WTC11 (cell line): ENCODE measurements at places on chromosomes 13 and 19. TPM values are rescaled to one million over a fixed set of nuclear protein-coding genes. Genes with fewer than 3 reads are reported as not detected.

GRCh38 chr19:5290336-5291262 is 50.0 kb downstream of the PTPRS start:
- no peak for DNase-seq

GATAD2A gene
- 186 to 209 TPM (median 189 TPM) in 3 replicates for total RNA-seq

GPC5 gene
- 0.46 to 0.89 TPM (median 0.50 TPM) in 3 replicates for total RNA-seq

FARP1 gene
- total RNA-seq = 80.8 to 96.6 TPM (median 91.1 TPM) in 3 replicates

- no peak for DNase-seq
Measured at GRCh38 chr13:110364081-110364480, 57.0 kb downstream of the COL4A2 start.

GRCh38 chr19:54434873-54435214 is 14.2 kb upstream of the LENG8 start:
- DNase-seq = no peak

GRCh38 chr19:49395581-49396407 is 7.7 kb downstream of the KASH5 start:
- no peak for DNase-seq

FOSB gene
- total RNA-seq = 2.3 to 7.2 TPM (median 5.4 TPM) in 3 replicates

DNA sequence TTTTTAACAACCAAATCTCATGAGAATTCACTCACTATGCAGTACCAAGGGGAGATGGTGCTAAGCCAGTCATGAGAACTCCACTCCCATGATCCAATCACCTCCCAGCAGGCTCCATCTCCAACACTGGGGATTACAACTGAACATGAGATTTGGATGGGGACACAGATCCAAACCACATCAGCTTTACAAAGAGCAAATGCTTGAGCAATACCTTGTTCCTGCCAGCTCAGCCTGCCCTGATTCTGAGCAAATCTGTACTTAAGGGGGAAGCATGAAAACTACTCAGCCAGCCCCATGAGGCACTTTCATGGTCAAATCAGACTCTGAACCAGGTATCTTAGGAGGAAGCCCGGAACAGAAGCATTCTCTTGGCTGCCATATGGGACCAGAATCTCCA is 259.9 kb downstream of the TBC1D4 start:
- no peak for DNase-seq

DNA sequence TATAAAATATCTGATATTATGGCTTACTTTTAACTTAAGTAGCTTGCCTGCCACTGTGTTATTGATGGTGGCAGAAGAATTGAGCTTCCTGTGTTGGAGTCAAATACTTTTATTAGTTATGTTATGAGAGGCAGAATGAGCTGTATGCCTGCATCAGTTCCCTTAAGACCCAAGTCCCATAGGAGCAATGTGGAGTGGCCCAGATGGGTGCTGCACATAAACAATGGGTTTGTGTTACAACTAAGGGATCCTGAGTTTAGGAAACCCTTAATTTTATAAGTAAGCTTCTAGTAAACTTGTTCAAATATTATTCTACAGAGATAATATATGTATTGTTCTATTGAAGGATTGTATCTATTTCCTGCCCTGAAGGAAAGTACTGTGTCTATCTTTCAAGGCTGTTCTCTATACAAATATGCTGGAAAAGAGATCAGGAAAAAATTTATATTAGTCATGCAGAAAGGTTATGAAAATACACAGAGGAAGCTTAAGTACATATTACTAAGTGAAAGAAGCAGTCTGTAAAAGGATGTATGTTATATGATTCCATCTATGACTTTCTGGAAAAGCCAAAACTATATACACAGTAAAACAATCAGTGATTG is 2018.0 kb upstream of the PCDH20 start:
- no peak for DNase-seq

GRCh38 chr13:97165502-97166425 is 56.4 kb upstream of the MBNL2 start:
- no peak for DNase-seq

GRCh38 chr13:91726671-91727070 is 328.2 kb downstream of the GPC5 start:
- no peak for DNase-seq

GRCh38 chr13:38042771-38043170 is 173.2 kb upstream of the TRPC4 start:
- DNase-seq = no peak

- DNase-seq = no peak
Measured at GRCh38 chr13:47299304-47299703, 402.5 kb upstream of the HTR2A start.

DNA sequence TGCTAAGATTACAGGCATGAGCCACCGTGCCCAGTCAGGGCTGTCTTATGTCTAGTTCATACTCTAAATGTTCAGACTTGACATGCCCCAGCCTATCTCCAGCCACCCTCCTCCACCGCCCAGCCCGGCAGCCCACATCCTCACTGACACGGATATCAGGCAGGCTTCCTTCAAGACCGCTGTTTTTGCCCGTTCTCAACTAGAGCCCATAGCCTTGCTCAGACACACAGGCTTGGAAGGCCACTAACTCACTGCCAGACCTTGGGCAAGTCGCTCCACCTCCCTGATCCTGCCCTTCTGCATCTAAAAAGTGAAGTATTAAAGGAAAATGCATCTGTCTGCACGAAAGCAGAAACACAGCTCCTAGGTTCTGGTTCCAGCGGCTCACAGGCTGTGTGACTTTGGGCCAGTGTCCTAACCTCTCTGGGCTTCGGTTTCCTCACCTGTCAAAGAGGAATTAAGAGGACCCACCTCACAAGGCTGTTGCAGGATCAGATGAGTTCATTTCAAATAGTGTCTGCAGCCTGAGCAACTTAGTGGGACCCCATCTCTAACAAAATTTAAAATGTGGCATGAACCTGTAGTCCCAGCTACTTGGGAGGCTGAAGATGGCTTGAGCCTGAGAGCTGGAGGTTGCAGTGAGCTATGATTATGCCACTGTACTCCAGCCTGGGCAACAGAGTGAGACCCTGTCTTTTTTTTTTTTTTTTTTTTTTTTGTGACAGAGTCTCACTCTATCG is 14.5 kb upstream of the CERS4 start:
- DNase-seq = no peak

URAD gene
- not detected in 3 replicates for total RNA-seq

- DNase-seq = no peak
Measured at GRCh38 chr13:51618626-51619025, 34.4 kb downstream of the WDFY2 start.

GRCh38 chr19:53985863-53986262 is 5.6 kb upstream of the CACNG6 start:
- no peak for DNase-seq

GIPR gene
- total RNA-seq = 1.6 to 1.8 TPM (median 1.7 TPM) in 3 replicates

GRCh38 chr13:73995736-73996135 is 138.5 kb downstream of the KLF12 start:
- DNase-seq = no peak

FPR1 gene
- total RNA-seq = 0.72 TPM in 1 of 3 replicates, not detected in the others

DHDH gene
- total RNA-seq = 3.0 to 3.4 TPM (median 3.1 TPM) in 3 replicates

C1QTNF9B gene
- 0.20 to 0.30 TPM in 2 of 3 replicates, not detected in the other for total RNA-seq

GRCh38 chr13:82713687-82714405 is 1168.4 kb downstream of the SLITRK1 start:
- no peak for DNase-seq

GRCh38 chr19:15265850-15266248 is 33.6 kb upstream of the EPHX3 start:
- no peak for DNase-seq

- DNase-seq = no peak
Measured at GRCh38 chr13:30192320-30193093, 114.8 kb downstream of the KATNAL1 start.

- DNase-seq = peak; percentile 99
Measured at GRCh38 chr19:10461047-10461949, 41.0 kb downstream of the PDE4A start.

- DNase-seq = no peak
Measured at GRCh38 chr13:111020546-111020945, 94.6 kb upstream of the ARHGEF7 start.

GRCh38 chr13:22108283-22108942 is 437.5 kb downstream of the FGF9 start:
- DNase-seq = no peak

SELENOV gene
- 12.6 to 15.4 TPM (median 15.1 TPM) in 3 replicates for total RNA-seq

ZFP28 gene
- total RNA-seq = 2.8 to 4.6 TPM (median 3.7 TPM) in 3 replicates

PRSS57 gene
- not detected in 3 replicates for total RNA-seq

ERICH4 gene
- 0.24 TPM in 1 of 3 replicates, not detected in the others for total RNA-seq

CADM4 gene
- 12.2 to 13.3 TPM (median 12.4 TPM) in 3 replicates for total RNA-seq
